ENCODE measurements at places on chromosomes 12 and 14.

- DNase-seq = no peak
Measured at GRCh38 chr12:131211340-131211938, 257.7 kb downstream of the ADGRD1 start.

DNA sequence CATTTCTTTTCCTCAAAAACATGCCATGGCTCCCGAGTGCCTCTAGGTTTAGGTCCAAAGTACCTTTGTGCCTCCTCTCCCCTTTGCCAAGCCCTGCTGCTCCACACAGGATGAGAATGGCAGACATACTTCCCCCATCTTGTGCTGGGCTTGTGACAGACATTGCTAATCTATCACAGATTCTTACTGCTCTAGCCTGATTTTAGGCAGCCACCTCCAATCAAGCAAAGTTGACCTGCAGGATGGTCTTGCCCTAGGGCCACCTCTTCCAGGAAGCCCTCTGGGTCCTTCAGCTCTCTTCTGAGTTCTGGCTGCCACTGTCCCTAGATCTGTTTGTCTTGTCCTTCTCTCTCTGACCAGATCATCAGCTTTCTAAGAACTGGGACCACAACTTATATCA lies 20.5 kb downstream of the FOXN4 start:
- DNase-seq = no peak

DNA sequence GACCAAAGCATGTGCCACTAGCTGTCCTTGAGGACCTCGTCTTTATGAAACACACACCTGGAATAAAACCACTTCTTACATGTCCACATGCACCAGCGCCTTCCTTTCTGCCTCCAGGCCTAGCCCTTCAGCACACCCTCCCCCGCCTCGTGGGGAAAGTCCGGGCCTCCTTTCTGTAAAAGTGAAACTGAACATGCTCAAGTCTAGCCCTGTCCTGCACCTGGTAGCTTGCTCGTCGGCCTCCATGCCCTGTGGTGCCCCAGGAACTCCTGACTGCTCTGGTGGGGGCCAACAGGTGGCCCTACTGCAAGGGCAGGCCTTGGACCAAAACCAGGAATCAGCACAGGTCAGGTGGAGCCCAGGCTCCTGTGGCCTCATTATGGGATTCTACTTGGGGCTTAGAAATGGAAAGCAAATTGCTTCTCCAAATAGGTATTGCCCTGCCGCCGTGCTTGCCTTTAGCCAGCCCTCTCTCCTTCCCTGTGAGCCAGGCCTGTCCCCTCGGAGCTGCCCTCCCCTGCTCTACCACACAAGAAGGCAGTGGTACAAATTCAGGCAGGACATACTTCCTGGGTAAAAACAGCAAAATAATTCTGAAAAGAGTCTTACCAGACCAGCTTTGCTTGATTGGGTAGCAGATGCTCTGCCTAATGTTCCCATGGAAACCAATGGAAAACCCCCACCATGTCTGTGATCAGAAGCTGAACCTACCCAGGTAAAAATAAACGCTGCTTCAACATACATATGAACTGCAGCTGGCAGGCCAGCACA lies 43.5 kb downstream of the ERH start:
- DNase-seq = peak; percentile 7

GRCh38 chr12:108772891-108773797 lies 41.8 kb upstream of the CORO1C start:
- no peak for DNase-seq

DNA sequence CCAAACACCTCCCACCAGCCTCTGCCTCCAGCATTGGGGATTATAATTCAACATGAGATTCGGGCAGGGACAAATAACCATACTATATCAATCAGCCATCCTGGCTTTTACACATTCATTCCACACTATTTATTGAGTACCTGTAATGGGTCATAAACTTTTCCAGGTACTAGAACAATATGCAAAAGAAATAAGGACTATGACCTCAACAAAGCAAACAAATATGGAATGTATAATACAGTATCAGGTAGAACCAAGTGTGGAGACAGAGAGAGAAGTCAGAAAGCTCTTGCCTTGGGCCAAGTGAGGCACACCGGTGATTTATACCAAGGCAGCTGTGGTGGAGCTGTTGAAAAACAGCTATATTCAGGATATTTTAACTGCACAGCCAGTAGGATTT lies 116.3 kb downstream of the TSPAN8 start:
- DNase-seq = no peak

DNA sequence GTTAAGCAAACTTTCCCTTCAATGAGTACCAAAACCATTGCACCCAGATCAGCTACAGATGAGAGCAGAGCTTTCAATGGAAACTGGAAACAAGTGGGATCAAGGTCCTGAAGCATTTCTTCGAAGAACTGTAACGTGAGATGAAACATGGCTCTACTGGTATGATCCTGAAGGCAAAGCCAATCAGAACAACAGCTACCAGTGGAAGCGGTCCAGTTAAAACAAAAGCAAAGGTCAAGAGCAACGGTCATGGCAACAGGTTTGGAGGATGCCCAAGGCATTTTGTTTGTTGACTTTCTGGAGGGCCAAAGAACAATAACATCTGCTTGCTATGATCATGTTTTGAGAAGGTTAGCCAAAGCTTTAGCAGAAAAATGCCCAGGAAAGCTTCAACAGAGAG lies 137.9 kb upstream of the CPSF6 start:
- no peak for DNase-seq

- DNase-seq = no peak
Measured at GRCh38 chr12:89895591-89895990, 187.0 kb upstream of the ATP2B1 start.

- DNase-seq = no peak
Measured at GRCh38 chr12:118035190-118036041, 18.9 kb downstream of the RFC5 start.

DNA sequence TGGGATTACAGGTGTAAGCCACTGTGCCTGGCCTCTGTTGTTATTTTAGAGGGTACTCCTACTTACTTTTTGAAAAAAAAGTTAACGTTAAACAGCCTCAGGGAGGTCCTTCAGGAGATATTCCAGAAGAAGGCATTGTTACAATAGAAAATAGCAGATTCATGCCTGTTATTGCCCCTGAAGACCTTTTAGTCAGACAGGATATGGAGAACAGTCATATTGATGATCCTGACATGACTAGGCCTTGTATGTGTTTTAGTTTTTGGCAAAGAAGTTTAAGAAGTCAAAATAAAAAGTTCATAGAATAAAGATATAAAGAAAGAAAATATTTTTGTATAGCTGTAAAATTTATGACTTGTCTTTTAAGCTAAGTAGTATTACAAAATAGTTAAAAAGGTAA lies 45.3 kb downstream of the WASHC3 start:
- no peak for DNase-seq

DNA sequence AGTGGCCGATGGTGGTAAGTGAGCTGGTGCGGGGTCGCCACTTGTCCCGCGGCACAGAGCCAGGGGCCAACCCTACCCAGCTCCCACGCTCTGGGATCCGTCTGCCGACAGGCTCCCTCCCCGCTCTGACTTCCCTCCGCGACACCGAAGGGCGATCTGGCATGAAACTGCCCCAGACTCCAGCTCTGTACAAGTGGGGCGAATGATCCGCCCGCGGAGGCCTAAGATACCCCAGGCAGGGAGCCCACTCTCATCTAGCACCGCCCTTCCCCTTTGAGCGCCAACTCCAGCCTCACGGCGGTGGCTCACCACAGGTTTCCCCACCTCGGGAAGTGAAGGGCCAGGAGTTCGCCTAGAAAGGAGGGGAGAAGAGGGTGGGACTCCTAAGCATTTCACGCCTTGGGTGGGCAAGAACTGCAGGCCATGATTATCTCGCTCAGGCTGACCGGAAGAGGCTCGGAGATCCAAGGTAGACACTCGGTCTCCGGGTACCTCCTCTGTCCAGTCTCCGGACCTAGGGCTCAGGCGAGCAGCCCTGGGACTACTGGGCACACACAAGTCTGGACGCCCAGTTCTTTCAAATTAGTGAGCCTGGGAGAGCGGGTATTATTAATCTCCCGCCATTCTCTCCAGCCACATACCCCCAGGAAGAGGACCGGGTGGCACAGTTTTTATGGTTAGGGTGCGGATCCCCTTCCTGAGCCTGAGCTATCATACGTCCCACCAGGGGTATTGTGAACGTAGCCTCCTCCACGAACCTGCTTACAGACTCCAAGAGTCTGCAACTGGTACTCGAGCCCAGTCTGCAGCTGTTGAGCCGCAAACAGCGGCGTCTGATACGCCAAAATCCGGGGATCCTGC lies 849 bp downstream of the WNT1 start:
- no peak for DNase-seq

DNA sequence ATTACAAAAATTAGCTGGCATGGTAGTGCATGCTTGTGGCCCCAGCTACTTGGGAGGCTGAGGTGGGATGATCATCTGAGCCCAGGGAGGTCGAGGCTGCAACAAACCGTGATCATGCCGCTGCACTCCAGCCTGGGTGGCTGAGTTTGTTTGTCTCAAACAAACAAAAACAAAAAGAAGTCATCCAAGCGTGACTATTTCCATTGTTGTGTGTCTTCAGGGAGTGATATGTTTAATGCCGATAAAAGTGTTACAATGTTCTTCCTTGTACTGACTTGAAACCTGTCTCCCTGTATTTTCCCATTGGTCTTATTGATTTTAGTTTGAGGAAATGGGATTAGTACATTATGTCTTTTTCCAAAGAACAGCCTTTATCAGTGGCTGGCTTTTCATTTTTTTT lies 75.6 kb upstream of the USP44 start:
- no peak for DNase-seq

GRCh38 chr12:30701056-30701455 lies 5.4 kb upstream of the IPO8 start:
- no peak for DNase-seq

DNA sequence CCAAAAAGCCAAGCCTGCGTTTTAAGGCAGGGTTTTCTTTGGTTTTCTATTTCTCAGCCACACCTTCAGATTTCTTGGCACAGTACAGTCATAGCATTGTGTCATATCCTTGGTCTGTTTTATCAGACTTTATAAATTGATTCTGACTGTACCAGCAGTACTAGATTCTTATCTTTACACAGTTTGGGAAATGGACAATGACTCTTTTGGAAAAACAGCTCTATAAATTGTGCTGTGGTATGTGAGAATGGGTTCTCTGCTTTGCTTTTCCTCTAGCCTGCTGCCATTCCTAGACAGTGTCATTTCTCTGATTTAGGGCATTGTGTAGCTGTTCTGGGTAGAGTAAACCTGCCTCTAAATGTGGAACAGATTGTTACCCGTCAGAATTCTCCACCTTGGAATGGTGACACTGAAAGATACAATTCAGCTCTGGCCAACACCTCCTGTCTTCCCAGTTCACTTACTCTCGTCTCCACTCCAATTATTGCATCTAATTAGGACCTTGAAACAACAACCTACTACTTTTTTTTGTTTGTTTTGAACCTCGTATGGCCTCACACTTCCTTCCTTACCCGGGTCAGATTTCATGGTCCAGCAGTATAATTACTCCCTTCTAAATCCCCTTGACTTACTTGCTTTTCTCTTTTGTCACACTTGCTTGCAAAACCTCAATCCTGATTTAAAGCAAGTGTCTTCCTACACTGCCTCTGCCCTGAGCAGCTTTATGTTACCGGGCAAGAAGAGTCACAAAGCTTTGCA lies 226.3 kb downstream of the ERC1 start:
- no peak for DNase-seq

DNA sequence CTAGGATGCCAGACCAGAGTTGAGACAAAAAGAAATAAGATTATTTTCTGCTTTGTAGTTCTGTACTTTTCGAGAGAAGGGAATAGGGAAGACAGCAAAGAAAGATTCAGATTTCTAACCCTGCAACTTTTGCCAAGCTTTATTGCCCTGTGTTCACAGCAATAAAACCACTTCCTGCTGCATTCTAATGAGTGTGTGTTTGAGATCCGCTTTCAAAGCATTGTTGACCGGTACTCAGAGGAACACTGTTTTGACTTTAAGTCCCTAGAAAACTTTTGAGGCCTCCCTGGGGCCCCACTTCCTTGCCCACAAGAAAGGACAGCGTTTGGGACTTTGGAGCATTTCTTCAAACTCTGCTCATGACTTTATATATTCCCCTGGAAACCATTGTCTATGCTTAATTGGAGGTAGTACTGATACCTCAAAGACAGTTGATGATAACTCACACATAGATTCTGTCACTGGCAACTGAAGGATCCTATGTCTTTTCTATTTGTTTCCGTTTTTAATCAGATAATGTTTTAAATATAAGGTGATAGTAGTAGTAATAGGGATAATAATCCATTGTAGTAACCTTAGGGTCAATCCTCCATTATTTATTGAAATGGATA lies 1.3 kb downstream of the RNASE6 start:
- no peak for DNase-seq

DNA sequence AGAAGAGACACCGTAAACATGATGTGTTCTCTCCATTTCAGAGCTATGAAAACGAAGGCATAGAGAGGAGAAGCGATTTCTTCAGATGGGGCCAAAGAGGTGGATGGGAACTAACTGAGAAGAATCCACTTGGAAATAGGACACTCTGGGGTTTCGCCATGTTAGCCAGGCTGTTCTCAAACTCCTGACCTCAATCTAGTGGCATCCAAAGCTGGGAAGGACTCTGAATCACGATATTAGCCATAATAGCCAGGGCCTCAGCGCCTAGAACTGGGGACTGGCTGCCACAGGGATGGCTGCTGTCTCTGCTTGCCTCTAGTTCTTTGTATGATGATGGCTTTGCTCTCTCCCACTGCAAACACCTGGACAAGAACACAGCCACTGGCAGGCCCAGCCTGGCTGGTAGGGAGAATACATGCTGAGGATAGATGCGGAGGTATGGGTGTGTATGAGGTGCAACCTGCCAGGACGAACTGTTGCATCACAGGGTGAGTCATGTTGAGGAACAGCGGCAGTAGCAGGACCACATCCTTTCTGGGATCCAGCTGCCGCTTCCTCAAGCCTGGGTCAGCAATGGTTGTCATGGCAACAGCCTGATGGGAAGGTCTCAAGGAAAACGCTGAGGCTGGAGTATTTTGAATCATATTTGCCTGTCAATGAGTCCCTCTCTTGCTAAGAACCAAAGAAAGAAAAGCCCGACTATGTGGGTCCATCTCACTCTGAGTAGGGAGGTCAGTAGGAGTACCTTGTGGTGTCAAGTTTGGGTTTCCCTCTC lies 31.1 kb downstream of the CCDC177 start:
- peak; percentile 2 for DNase-seq

DNA sequence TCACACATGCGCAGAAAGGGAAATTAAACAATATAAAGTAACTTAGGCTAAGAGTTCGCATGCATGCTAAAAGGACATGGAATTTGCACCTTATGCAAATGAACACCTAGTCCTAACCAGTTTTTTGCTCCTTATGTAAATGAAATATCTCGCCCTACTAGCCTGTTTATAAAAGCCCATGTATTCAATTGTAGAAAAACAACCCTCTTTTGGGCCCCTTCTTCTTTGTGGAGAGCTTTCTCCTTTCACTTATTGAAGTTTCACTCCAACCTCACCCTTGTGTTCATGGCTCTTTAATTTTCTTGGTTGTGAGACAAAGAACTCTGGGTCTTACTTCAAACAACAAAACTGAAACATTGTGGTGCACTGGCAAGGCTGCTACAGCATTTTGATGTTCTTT lies 333.4 kb upstream of the ATXN7L3B start:
- DNase-seq = no peak

DNA sequence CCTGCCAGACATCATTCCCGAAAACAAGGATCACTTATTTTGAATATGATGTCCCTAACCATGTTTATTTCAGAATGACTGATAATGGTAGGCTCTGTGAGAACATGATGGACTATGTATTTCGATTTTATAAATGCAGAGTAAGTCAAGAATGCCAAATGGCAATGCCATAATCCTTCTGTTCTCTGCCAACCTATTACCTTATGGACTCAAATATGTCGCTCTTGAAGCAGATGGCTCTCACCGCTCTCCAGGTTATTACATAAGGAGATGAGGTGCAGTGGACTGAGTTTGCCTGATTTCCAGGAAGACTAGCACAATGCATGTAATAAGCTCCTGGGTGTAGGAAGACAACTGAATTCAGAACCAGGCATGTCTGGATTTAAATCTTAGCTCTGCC lies 227.2 kb downstream of the BTG1 start:
- DNase-seq = no peak

All from CD8-positive, alpha-beta T cell (primary cell).